ENCODE measurements at places on chromosomes 12 and 14.

GRCh38 chr14:103730490-103731035 lies 15.0 kb downstream of the ZFYVE21 start:
- DNase-seq = no peak
- H3K27me3 ChIP-seq = no peaks in the 10 kb centered on the region
- no peak overlapping the region for H3K27ac ChIP-seq
- peaks cover 52% of the 10 kb centered on the region for H3K4me1 ChIP-seq
- H3K4me3 ChIP-seq = no peak overlapping the region

- H3K27ac ChIP-seq = no peak overlapping the region
- no peak overlapping the region for H3K4me3 ChIP-seq
- H3K4me1 ChIP-seq = no peaks in the 10 kb centered on the region
Measured at GRCh38 chr14:94011795-94012194, 14.3 kb upstream of the OTUB2 start.

GRCh38 chr12:69405566-69405865 lies 46.0 kb downstream of the YEATS4 start:
- H3K27ac ChIP-seq = no peak overlapping the region
- H3K4me3 ChIP-seq = no peak overlapping the region
- H3K36me3 ChIP-seq = no peaks in the 10 kb centered on the region
- H3K4me1 ChIP-seq = peaks cover 14% of the 10 kb centered on the region
- H3K27me3 ChIP-seq = no peaks in the 10 kb centered on the region
- no peak for DNase-seq

GRCh38 chr12:89370850-89371249 lies 18.5 kb upstream of the DUSP6 start:
- H3K4me1 ChIP-seq = peaks cover 27% of the 10 kb centered on the region
- H3K4me3 ChIP-seq = no peak overlapping the region
- no peaks in the 10 kb centered on the region for H3K27me3 ChIP-seq
- DNase-seq = no peak
- peak overlapping the region; percentile 16 for H3K27ac ChIP-seq

DNA sequence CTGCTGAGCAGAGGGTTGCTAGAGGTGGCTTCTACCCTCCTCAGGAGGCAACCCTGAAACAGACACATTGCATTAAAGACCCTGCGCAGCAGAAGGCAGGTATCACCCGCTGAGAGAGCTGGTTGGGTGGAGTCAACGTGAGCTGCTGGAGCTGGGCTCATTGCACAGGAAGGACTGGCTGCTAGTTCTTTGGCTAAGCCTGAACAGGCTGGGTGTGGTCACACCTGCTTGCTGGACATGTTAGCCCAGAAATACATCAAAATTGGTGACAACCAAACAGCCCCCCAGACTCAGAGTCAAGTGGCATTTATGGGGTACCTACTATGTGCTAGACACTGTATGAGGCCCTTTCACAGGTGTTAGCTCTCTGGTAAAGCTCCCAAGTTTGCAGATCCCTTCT lies 33.8 kb upstream of the IRF2BPL start:
- no peaks in the 10 kb centered on the region for H3K36me3 ChIP-seq
- no peaks in the 10 kb centered on the region for H3K27me3 ChIP-seq
- H3K4me1 ChIP-seq = peaks cover 6% of the 10 kb centered on the region
- H3K4me3 ChIP-seq = no peak overlapping the region
- no peak overlapping the region for H3K27ac ChIP-seq

DNA sequence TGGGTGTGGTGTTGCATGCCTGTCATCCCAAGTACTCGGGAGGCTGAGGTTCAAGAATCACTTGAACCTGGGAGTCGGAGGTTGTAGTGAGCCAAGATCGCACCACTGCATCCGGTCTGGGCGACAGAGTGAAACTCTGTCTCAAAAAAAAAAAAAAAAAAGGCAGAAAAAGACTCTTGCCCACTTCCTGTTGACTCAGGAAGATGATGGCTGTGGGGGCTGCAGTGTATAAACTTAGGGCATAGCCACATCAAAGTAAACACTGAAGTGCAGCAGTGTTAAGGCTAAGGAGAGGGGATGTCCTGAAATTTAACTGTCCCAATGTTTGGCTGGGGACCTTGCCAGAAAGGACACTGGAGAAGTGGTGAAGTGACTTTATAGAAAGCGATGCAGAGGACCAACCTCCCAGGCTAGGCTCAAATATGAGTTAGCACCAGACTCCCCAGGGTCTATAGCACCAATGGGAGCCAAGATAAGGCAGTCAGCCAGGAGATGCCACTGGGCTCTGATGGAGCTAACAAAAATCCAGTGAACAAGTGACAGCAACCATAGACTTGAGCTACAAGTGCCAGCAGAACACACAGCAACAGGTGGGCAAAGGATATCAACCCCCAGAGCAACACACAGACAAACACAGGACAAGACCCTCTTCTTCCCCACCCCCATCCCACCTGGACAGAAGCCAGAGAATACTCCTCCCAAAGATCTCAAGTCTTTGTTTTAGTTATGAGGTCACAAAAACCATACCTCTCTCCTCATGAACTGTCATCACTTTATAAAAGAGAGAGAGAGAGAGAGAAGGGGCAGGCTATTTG lies 28.0 kb downstream of the NELL2 start:
- no peak overlapping the region for H3K4me3 ChIP-seq
- H3K27me3 ChIP-seq = no peaks in the 10 kb centered on the region

DNA sequence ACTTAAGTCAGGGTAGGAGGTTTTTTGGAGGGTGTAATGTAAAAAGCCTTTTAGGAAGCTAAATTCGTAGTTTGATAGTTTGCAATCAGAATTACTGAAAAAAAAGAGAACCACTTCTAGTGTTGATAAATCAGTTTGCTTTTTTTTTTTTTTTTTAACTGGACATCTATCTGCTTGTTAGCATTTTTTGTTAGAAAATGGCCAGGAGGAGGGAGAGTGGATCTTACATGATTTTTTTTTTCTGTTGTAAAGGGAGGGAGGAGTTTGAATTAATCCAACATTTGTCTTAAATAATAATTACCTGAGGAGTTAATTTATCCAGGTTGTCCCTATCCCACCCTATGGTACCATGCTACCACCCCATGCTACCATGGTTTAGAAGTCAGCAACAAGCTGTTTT lies 1.2 kb downstream of the FBXO34 start:
- no peaks in the 10 kb centered on the region for H3K27me3 ChIP-seq
- DNase-seq = no peak
- H3K36me3 ChIP-seq = no peaks in the 10 kb centered on the region

DNA sequence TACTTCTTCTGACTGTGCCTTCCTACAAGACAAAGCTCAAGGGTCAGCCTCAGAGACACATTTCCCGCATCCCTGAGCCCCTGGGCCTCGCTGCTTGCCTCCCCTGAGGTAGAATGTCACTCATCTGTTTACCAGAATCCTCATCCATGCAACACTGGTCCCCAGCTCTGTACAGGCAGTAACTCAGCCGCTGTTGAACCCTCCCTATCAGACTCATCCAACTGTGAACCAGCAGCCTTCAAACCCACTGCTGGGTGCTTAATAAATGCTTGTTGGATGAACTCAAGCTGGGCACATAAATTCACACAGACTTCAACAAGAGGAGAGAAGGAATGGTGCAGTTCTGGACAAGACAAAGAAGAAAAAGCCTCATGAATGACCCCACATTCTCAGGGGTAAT lies 6.1 kb downstream of the NT5DC3 start:
- H3K36me3 ChIP-seq = no peaks in the 10 kb centered on the region
- DNase-seq = no peak
- H3K27ac ChIP-seq = no peak overlapping the region
- H3K4me1 ChIP-seq = no peaks in the 10 kb centered on the region
- H3K27me3 ChIP-seq = no peaks in the 10 kb centered on the region
- no peak overlapping the region for H3K4me3 ChIP-seq

GRCh38 chr12:85784096-85784720 lies 52.0 kb downstream of the RASSF9 start:
- no peak overlapping the region for H3K4me3 ChIP-seq
- H3K27me3 ChIP-seq = no peaks in the 10 kb centered on the region
- H3K36me3 ChIP-seq = no peaks in the 10 kb centered on the region
- DNase-seq = no peak

DNA sequence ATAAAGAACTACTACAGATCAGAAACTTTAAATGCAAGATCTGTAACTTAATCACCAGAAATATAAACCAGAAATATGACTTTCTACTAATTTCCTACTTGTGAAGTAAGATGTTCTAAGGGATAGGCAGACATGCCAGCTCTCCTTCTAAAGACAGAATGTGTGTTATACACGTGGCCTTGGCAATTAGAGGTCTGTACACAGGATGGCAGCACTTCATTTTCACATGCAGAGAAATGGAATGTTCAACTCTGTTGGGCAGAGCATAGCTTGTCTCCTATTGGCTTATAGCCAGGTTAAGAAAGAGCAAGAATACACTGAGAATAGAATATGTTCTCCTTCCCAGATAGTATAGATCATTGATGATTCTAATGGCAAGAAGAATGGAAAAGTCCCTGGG lies 403.8 kb downstream of the DAD1 start:
- H3K4me1 ChIP-seq = no peaks in the 10 kb centered on the region
- no peak overlapping the region for H3K27ac ChIP-seq
- no peaks in the 10 kb centered on the region for H3K36me3 ChIP-seq
- no peak overlapping the region for H3K4me3 ChIP-seq
- no peaks in the 10 kb centered on the region for H3K27me3 ChIP-seq

DNA sequence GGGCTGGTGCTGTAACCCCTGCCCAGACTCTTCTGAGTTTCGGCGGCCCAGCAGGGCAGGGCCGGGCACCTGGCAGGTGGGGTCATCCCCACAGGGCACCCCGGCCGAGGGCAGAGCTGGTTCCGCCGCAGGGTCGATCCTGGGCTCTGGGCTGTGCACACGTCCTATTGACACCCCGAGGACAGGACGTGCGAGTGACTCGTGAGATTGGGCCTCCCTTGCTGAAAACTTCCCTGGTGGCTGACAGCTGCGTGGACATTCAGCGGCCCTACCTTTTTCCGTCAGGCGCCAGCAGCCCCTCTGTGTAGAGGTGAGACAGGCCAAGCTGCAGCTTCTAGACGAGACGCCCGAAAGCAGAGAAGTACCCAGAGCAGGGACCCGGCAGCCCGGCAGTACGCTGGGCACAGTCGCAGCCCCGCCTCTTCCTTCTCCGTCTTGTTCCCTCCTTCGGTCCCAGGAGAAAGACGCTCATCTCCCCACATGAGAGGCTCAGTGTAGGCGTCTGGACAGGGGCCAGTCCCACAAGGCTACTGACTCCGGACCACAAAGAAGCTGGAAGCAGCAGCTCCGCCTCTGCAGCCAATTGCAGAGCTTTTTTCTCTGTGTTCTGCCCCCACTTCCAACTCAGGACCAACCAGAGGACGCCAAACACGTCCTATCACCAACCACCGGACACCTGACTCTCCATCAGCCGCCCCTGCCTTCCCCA lies at the start of gene LRCOL1:
Gene LRCOL1, minus strand, starts transcription at position 532 of the 709 bp plus-strand sequence. CDS start 4,331 bp downstream, outside the sequence.
- H3K27me3 ChIP-seq = no peaks in the 10 kb centered on the region
- H3K4me1 ChIP-seq = no peaks in the 10 kb centered on the region
- no peak for DNase-seq
- H3K4me3 ChIP-seq = peak within 1 kb of the TSS; percentile 40
- no peaks in the 10 kb centered on the region for H3K36me3 ChIP-seq
